ENCODE measurements at places on chromosomes 1 and 21.

- DNase-seq, result no peak
These were observed 5.7 kb downstream of the BCAR3 start for GRCh38 chr1:93675931-93676330.

GRCh38 chr21:19256934-19257660, 853.5 kb upstream of the TMPRSS15 start:
- no peak for DNase-seq

DNA sequence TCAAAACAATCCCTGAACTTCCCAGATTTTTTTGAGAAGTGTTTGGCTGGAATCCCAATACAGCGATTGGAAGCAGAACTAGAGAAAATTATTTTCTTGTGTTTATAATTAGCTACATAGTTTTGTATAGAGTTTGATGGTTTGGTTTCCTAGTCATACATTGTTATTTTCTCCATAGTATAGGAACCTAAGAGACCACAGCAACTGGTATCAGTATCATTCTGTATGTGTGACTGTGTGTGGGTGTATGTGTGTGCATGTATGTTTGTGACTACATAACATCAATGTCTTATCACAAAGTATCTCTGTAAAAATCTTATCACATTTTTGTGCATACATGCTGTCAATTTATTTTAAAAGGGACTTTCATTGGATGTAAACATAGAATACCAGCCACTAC, 780.5 kb downstream of the MRPL39 start:
- DNase-seq, result no peak

- DNase-seq, result no peak
These were observed 18.8 kb upstream of the CITED4 start for GRCh38 chr1:40880813-40881549.

- no peak for DNase-seq
These were observed 4.1 kb downstream of the KDM5B start for GRCh38 chr1:202804126-202804525.

DNA sequence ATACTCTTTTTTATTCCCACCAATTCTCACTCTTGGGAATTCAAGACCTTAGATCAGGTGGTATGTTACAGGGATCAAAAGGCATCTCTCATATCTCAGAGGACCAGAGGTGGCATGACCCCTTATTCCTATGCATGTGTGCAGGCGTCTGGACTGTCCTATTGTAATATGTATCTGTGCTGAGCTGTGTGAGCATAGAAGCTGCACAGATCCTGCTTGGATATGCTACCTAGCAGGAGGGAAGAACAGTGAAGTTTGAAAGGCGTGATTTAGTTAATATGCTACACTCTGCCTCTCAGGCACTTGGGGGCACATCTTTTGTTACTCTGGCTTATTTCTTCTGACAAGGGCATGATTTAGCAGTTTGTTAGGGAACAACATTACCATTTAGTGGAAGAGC, 86.7 kb upstream of the ZRANB2 start:
- DNase-seq, result no peak

- peak; percentile 77 for DNase-seq
These were observed 19.5 kb upstream of the NCMAP start for GRCh38 chr1:24536391-24536840.

DNA sequence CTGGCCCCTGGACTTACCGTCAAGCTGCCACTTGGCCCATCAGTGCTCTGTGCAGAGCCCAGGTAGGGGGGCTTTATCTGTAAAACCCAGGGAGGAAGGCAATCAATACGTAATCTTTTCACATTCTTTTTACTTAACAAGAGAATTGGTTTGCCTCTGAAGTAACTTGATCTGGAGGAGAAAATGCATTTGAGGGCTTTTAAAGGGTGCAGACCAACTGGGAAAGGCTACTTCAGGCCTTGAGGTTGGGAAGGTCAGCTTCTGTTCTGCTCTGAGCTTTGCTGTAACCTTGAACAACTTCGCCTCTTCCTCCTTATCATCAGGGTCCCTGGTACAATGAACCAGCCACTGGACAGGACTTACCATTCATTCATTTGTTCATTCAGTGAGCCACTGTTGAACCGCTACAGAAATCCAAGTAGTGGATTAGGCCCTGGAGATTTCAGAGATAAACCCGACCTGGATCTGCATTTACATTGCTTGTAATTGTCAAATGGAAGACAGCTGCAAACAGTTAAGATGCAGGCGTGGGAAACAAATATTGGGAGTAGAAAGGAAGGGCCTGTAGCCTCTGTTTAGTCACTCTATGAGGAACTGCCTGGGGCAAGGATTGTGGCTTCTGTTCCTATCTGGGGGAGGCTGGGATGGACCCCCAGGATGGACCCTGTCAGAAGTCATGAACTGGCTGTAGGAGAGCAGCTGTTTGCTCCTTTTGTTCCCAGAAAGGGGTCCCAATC, 90.9 kb downstream of the MAN1C1 start:
- no peak for DNase-seq

GRCh38 chr1:183033205-183033604, 10.0 kb downstream of the LAMC1 start:
- DNase-seq, result no peak

GRCh38 chr1:207097871-207098324, 6.1 kb upstream of the C4BPA start:
- DNase-seq, result no peak

DNA sequence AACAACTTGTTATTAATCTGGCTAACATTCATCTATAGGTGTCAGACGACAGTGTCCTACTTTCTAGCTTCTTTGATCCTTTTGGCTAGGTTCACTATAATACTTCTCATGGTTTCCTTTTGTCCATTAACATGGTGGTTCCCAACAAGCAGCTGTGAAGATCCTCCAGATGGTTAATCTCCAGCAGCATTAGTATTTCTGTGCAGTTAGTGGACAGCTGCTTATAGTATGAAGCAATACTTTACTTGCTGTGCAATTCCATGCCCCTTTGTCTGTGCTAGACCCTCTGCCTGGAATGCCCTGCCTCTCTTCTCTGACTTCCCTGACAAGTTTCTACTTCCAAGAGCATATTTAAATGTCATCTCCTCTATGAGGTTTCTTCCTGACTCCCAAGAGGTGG, 41.7 kb upstream of the ARHGAP29 start:
- DNase-seq, result no peak

DNA sequence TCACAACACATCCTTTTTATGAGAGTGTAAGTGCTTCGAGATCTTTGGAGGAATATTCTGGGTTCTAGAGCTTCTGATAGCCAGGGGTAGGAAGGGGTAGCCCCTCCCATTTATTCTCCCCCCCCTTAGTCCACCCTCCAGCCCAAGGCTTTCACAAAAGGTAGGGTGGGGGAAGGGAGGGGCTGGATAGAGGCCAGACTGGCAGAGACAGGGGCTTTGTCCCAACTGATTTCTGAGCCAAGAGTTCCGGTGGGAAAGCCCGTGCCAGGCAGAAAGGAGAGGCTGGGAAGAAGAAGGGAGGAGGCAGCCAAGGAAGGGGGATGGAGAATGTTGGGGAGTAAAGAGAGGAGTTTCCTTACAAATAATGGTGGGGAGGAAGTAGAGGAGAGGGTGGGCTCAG, 3.1 kb downstream of the BCAN start:
- no peak for DNase-seq

GRCh38 chr21:35829067-35829466, 231.3 kb downstream of the SETD4 start:
- no peak for DNase-seq

DNA sequence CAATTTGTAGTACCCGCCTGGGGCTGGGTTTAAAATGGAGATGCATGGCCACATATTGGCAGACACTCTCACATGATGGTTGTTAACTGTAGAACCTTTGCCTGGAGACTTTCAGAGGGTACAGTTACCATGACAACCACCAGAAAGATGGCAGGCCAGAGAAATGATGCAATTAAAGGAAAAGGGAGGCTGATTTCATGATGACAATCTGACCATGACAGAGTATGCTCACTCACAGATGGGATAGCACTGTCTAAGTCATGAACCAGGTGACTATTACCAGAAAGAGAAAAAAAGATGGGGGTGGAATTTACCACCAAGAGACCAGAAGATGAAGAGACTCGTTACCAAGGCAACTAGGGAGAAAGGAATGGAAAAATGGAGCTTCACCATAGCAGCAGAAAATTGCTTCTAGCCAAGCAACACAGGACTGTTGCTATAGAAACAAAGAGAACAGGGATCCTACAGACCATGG, 3.5 kb upstream of the TRIT1 start:
- no peak for DNase-seq

DNA sequence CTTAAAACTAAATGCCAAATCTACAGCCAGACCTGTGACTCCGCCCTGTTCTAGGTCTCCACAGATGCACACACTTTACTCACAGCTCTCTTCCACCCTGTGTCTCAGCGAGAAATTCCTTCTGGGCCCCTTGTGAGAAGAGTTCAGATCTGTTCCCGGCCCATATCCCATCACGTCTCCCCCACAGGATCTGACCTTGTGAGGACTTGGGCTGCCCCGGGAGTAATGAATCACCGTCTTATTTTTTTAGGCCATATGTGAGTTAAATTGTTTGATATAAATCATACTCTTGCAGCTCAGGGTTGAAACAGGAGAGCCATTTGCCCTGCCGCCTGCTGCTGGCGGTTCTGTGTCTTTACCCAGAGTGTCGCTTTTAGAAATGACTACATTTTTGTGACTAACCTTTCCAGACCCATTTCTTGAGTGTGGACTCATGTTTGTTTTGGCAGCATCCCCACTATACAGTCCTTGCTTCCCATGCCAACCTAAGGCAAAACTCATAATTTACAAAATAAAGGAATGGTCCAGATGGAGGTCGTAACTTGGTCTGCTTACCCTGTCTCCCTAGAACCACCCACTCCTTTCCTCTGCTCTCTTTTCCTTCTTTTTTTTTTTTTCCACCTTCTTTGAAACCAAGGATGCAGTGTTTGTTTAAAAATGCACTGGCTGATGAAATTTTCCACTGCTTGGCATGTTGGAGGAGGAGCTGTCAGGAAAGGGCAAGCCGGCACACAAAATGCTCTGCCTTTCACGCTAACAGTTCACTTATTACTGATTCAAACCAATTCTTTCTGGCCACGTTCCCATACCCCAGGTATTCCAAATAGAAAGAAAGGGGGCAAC, 98.0 kb upstream of the C1orf105 start:
- no peak for DNase-seq

DNA sequence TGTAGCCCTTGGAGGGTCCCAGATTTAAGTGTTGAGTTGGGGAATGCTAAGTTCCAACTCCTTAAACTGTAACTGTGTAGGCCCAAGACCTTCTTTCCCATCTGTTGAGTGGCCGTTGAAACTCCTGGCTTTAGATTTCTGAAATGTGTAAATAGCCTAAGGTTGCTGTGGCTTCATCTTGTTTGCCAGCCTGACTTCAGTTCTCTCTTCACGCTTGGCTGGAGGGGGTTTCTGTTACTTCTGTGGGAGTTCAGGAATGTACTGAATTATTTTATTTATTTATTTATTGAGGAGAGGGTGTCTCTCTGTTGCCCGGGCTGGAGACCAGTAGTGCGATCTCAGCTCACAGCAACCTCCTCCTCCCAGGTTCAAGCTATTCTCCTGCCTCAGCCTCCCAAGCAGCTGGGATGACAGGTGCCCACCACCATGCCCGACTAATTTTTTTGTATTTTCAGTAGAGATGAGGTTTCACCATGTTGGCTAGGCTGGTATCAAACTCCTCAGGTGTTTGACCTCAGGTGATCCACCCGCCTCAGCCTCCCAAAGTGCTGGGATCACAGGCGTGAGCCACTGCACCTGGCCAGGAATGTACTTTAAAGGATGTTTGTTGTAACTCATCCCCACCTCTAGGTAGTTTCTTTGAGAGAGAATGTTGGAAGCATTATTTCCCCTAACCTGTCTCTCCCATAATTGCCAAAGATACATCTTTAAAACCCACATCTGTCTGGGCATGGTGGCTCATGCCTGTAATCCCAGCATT, 5.9 kb downstream of the TTC39A start:
- DNase-seq, result no peak

GRCh38 chr21:45801129-45801964, 157.8 kb downstream of the PCBP3 start:
- DNase-seq, result no peak

DNA sequence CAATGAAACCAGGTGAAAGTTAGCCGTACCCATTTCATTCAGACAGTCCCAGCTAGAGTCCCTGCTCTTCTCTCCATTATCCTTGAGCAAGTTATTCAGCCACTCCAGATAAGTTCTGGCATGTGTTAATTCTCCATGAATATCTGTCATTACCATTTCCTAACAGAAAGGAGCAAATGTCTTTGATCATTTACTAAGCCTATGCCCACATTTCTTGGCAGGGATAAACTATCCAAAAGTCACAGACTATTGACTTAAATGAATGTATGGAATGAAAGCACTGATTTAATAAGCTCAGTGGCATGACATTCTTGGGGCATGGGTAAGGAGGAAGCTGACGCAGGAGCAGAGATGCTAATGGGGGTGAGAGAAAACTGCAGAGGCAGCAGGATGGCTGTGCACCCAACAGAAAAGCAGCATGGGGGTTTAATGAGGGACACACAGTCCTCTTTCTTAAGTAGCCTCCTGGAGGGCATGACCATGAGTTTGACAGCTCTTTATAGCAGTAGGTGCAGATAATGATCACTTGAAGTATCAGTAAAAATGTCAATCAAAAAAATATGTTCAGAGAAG, 17.6 kb upstream of the DHCR24 start:
- DNase-seq, result no peak

DNA sequence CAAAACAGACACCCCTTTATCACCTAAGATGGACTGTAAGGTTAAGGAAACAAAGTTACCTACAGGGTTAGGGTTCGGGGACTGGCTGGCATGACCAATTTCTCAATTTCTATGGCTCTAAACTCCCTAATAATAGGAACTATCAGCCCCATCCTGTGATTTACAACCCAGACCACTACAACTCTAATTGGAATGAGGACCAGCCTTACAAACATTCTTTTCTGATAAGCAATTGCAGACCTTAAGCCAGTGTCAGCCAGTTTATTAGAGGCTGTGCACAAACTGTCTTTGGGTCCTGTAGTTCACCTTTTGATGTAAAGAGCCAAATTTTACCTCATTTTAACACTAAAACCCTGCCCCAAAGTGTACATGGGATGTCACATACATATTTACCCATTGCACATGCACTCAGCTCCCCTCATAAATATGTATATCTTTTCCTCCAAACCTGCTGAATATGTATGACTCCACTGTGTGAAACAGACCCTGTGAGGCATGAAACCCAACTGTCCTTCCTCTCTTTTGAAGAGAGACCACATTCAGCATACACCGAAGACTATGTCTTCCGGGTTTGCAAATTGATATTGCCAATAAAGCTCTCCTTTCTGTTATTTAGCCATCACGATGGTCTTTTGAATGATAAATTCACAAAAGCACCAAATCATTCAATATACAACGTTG, 7.3 kb upstream of the APP start:
- no peak for DNase-seq

- no peak for DNase-seq
These were observed 82.1 kb upstream of the CCDC190 start for GRCh38 chr1:162942916-162943559.

DNA sequence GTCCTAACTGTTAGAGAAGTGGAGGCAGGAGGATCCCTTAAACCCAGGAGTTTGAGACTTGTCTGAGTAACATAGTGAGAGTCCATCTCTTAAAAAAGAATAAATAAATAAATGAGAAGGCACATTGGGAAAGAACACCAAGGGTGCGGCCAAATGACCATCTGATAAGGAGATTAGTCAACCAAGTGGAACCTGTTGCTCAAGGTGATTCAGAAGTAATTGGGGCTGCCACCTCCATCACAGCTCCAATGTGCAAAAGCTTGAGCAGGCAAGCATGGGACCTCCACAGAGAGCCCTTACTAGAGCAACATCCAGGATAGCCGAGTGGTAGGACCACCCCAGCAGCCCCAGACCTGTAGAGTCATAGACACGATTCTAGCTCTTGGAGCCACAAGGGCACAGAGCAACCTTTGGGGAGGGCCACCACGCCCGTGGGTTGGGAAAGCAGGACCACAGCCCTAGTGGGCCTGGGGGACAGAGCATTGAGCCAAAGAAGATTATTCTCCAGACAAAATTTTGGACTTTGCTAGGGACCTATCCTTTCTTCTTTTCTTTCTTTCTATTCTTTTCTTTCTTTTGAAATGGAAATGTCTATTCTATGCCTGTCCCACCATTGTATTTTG, 40.9 kb downstream of the KCNK1 start:
- no peak for DNase-seq

Data from central memory CD8-positive, alpha-beta T cell (primary cell).